ENCODE measurements at places on chromosomes 6 and 20.

DNA sequence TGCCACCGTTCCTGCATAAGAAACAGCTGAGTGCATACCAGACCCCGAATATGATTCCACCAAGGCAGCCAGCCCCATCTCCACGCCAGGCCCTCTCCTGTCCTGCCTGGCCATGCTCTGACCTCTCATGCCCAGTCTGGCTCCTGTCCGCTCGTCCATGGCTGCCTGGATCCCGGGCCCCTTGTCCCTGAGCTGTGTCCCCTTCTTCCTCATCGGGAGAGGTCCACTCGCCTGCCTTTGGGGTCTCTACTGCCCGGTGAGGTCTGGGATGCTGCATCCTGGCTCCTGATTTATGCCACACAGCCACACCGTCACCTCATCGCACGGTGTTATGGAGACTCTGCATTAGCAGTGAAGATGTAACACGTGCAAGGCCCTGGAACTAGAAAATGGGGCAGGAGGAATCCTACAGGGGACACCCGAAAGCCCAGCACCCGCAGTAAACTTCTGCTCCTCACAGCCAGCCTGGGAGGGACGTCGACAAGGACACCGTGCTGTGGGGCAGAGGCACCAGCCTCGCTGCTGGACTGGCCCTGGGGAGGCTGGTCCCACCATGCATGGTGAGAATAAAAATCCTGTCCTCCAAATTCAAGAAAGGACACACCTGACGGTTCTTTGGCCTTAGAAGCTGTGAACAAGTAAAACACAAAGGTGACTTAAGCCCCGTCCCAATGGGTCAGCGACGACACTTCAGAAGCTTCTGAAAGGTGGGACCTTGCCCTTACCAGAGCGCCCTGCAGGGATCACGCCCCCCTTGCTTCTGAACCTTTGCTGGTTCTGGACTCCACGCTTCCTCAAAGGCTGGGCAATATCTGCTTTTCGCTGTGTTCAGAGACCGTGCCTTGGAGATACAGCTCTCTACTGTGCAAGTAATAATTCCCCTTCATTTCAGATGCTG is 103.0 kb downstream of the DLL1 start:
- no peak for DNase-seq

- DNase-seq: no peak
Measured at GRCh38 chr20:35271073-35271882, 6.6 kb downstream of the MMP24OS start.

DNA sequence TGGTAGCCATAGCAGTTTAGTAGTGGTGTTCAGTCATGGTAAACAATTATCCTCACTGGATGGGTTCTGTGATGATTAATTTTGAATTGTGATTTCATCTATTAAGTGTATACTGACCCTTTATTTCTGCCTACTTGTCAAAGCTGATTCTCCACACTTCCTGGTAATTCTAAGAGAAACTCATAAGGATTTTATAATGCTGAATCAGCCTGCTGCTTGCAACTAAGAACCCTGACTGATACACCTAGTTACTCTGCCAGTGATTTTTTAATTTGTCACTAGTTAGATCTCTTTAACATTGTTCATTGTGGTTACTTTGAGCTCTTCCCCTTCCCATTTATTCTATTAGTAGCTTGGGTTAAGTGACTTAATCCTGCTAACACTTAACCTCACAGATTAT is 8.6 kb downstream of the CDC40 start:
- no peak for DNase-seq

DNA sequence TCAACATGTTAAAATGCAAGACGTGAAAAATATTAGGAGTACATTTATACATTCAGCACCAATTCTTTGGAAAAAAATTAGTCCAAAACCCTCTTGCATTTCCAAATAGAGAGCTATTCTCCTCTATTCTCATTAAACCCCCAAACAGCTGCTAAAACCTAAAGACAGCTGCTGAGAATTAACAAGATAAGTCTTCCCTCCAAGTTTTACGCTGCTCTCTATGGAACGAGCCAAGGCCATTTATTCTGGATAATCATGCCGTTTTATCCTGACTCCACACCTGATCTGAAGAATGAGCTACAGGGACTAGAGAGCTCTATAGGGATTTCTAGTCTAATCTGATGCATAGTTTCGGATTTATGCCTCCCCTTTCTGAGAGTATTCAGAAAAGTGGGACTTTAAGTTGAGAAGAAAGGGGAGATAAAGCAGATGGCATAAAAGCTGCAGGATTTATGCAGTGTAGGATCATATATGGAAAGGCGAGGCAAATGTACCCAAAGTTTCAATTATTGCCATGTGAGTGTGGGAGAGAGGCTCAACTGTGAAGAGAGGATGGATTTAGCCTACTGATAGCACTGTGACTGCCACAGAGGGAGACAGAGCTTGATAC is 64.7 kb upstream of the HS3ST5 start:
- no peak for DNase-seq

DNA sequence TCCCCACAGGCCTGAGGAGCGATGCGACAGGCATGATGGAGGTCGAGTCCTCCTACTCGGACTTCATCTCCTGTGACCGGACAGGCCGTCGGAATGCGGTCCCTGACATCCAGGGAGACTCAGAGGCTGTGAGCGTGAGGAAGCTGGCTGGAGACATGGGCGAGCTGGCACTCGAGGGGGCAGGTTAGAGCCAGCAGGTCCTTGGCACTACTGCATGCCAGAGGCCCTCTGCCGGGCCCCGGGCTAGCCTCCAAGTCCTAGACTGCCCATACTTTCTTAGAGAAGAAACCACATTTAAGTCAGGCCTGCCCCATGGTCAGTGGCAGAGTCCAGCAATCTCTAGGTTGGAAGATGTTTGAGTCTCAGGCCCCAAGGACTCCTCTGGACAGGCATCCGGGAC is 32.1 kb downstream of the PKIG start:
- no peak for DNase-seq

GRCh38 chr6:169691260-169691659 is 10.6 kb downstream of the WDR27 start:
- DNase-seq: no peak

DNA sequence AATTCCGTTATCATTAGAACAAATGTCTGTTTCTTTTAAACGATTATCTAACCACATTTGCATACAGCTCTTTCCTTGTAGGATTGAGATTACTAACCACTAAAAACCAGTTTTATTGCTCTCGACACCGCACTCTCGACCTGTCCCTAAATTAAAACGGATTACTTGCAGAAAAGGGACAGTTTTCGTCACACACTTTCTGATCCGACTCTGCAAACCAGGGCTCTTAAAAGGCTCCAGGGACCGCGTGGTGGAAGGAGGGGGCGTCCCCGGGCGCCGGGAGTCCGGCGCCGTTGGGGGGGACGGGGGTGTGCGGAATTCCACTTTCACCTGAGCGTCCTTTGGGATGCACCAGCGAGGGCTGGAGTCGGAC is 731 bp downstream of the MAK start:
- peak; percentile 55 for DNase-seq

DNA sequence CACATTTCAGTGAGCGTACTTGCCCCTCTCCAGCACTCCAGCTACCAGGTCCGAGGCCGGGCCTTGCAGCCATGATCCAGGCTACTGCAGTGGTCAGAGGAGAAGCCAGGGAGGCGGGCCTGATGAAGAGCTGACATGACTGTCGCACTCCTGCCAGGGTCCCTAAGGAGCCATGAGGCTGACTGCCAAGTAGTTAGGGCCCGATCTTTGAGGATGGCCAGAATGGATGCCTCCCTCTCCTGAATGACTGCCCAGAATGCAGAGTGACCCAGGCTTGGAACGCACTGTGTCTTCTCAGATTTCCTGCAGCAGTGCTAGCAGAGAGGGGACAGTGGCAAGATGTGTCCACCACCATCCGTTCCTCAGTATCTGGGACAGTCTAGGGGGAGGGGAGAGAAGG is 24.7 kb upstream of the LRFN2 start:
- no peak for DNase-seq

DNA sequence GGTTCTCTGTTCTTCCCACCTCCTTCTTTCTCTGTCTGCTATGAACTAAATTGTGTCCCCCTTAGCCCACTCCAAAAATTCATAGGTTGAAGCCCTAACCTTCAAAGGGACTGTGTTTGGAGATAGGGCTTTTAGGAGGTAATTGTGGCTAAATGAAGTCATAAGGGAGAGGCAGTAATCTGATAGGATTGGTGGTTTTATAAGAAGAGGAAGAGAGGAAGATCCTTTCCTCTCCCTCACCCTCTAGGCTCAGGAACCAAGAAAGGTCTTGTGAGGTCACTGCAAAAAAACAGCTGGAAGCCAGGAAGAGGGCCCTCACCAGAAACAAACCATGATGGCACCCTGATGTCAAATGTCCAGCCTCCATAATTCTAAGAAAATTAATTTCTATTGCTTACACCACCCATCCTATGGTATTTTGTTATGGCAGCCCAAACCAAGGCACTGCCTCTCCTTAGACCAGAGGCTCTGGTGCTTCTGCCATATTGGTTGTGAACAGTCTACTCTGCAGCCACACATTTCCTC is 135.1 kb upstream of the COL21A1 start:
- DNase-seq: no peak

DNA sequence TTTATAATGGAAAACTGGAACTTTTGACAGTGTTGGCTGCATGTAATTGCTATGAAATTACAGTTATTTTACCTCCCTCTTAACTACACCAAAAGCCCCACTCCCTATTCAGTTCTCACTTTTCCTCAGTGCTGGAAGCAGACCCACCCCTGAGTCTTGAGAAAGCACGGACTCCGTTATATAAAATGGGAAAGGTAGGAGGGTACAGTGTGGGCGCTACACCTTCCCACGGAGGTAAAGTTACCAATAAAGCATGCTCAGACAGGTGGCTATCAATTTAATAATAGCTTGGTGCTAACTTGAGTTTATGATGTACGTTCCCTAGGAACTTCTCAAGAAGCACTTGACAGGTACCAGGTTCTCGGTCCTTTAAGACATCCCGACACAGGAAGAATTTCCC is 59.0 kb downstream of the CLIC5 start:
- no peak for DNase-seq

DNA sequence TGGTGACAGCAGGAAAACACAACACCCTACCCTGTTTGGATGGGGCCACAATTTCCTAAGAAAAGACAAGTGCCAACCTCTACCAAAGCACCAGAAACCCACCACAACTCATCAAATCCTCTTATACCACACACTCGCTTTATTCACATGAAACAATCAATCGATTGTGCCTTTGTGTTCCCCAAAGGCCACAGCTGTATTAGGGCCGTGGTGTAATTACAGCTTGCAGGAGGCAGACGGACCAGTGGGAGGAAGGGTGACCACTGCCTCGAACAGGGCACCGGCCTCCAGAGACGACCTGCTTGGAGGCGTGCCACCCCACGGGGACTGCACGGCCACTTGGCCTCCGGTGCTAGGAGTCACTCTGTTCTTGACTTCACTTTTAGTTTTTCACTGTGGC is 264.1 kb downstream of the FOXC1 start:
- no peak for DNase-seq

GRCh38 chr6:47318236-47318989 is 8.7 kb upstream of the TNFRSF21 start:
- DNase-seq: no peak

GRCh38 chr6:30684386-30685156 is 1.9 kb downstream of the PPP1R18 start:
- DNase-seq: no peak

GRCh38 chr6:169985121-169986015 is 233.9 kb downstream of the ERMARD start:
- DNase-seq: no peak

Measured in NCI-H1105 treated with DMSO at 0.1 percent for 48 hours (cell line).